ENCODE measurements at places on chromosomes 13 and 19.

DNA sequence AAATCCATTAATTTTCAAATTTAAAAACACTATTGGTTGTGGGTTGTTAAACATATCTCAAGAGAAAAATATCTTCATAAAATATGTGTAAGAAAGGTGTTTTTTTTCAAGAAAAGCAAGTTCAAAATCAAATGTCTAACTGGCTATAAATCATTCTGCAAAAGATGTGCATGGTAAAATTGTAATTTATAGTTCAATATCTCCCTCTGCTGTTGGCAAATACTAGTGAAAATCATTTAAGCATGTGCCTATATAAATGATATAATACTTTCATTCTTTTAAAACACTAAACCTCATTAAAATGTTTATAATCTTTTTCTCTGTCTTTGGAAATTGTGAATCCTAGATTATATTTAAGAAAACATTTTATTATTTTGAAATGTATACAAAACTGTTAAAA, 17.2 kb upstream of the SLITRK6 start:
- DNase-seq = no peak

- no peak for DNase-seq
Measured at GRCh38 chr13:79628463-79628862, 147.5 kb downstream of the NDFIP2 start.

DNA sequence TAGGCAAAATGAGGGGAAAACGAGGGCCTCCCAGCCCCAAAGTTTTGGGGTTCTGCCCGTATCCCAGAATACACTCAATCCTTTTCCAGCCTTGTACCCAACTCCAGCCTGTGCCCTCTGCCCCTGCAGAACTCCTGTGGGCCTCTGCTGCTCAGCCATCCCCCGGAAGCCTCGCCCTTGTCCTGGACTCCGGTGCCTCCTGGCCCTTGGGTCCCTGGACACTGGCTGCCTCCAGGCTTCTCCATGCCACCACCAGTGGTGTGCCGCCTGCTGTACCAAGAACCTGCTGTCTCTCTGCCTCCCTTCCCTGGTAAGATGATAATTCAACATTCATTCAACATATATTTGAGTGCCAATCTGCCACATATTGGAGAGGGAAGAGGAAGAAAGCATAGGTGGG, 3.8 kb downstream of the DMRTC2 start:
- DNase-seq = no peak

- DNase-seq = no peak
Measured at GRCh38 chr13:94617389-94618000, 15.8 kb downstream of the GPR180 start.

GRCh38 chr13:28459911-28460310, 35.0 kb downstream of the FLT1 start:
- DNase-seq = no peak

All from activated naive CD4-positive, alpha-beta T cell treated with Interleukin-2 at 50 U/mL for 16 hours (primary cell).